CD4-positive, alpha-beta T cell treated with Interferon gamma for 1 hour (primary cell): ENCODE measurements at places on chromosomes 7 and 10.

GRCh38 chr10:86148117-86148516 lies 218.5 kb downstream of the GRID1 start:
- DNase-seq, result no peak

DNA sequence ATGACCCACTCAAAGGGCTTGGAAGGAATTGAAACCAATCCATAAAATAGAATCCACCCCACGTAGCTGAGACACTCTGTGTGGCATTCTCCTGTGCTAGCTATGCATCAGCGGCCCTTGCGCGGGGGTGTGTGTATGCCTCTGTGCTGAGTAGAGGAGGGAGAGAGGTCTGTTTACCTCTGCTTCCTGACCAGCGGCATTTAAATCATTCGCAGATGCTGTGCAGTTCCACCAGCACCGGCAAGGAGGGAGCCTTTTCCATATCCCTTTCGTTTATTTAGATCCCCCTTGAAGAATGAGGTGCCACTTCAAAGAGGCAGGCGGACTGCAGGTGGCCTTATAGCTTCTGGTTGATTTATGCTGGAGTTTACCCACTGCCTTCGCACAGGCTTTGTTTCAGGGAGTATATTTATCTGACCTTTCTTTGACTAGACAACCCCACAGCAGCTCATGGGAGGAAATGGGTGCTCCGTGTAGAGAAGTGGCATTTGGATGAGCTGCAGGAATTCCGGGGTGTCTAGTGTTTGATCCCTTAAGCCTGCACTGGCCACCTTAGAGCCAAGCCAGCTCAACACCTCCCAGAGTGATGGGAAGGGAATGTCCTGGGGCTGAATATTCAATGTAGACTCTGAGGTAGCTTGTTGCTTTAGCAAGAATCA lies 11.4 kb downstream of the C10orf53 start:
- no peak for DNase-seq

DNA sequence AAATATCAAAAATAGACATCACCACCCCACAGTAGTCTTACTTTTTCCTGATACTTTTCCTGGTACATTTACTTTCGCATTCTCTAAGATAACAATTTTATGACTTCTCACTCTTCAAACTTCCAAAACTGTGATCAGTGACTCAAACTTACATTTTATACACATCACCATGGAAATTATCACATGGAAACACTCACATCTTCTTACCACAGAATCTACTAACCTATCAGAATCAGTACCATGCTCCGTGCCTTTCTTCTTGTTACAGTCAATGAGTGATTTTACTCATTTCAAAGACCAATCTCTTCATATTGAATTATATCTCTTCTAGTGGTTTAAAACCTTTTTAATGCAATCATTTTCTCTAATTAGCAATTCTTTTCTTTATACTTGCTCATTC lies 120.3 kb downstream of the PTEN start:
- DNase-seq, result no peak

GRCh38 chr7:73871163-73872011 lies 10.4 kb downstream of the TMEM270 start:
- no peak for DNase-seq

GRCh38 chr7:22823142-22823497 lies 471 bp upstream of the TOMM7 start:
- no peak for DNase-seq

DNA sequence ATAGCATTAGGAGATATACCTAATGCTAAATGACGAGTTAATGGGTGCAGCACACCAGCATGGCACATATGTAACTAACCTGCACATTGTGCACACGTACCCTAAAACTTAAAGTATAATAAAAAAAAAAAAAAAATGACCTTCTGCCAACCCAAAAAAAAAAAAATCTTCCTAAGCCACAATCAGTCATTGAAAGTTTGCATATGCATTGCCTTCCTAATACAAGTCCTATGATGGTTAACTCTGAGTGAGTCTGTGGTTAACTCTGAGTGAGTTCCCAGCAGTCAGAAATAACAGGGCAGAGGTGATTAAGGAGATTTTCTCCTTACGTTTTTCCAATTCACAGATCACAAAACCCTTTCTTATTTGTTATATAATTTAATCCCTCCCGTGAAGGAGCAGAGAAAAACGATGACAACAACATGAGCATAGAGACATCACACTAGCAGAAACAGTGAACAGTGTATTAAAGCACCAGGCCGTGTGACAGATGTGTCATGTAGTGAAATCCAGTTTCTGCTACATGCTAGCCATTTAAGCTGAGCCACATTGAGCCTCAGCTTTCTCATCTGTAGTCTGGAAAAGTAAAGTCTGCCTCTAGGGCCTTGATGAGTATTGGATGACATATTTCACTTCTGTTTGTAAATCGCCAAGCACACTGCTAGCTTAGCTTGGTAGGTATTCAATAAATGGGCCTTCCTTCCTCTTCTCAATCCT lies 7.4 kb upstream of the RNF148 start:
- DNase-seq, result no peak

DNA sequence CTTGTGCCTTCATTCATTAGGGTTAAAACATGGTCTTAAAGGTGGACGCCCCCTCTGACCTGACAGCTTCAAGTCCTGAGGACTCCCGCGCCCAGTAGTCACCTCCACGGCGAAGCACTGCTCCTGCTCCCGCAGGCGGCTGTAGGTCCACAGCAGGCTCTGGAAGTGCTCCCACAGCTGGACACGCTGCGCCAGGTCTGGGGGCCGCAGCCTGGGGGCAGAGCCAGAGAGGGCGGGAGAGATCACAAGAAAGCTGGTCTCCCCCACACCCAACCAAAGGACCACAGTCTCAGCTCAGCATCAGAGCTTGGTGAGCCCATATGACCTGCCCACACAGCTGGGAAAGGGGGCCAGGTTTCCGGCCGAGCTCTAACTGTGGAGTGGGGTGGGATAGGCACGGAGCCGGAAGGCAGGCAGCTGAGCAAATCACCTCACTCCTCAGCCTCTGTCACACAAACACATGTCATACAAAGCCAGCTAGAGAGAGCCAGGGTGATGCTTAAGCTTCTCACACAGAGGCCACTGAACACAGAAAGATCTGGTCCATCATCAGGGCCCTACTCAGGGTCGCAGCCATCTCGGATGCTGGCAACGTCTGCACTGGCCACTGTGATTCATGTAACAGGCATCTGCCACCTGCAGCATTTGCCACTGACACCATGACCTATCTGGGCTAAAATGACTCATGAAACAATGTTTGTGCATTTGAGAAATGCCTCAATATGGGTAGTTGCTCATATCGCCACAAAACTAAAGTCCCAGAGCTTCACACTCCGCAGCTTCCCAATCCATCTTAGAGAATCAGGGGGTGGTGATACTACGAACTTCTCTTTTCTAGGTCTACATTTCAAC lies 12.6 kb downstream of the HPS1 start:
- no peak for DNase-seq

DNA sequence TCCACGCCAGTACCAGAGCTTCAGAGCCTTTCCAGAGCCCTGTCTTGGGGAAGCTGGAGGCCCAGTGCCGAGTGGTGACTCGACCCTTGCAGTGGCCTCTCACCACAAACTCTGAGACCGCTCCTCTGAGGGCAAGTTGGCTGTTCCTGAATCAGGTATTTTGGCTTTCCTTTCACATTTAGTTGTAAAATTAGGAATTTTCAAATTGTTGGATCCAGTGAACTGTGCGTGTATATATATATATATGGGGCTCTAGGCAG lies 128.7 kb upstream of the UNC5B start:
- DNase-seq, result no peak

DNA sequence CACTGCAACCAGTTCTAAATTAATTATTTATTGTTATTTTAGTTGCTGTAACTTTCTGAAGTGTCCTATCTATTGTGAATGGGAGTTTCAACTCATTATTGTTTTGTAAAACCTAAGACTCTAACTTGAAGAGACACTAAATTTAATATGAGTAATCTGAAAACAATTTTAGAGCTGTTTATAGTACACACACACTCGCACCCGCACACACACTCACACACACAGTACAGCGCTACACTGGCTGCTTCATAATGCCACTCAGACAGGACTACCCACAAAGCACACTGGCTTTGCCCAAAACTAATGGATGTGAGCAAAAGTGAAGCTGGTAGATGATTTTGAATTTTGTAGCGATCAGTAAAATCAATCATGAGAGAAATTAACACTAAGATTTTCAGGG lies 238.9 kb upstream of the ETV1 start:
- no peak for DNase-seq

DNA sequence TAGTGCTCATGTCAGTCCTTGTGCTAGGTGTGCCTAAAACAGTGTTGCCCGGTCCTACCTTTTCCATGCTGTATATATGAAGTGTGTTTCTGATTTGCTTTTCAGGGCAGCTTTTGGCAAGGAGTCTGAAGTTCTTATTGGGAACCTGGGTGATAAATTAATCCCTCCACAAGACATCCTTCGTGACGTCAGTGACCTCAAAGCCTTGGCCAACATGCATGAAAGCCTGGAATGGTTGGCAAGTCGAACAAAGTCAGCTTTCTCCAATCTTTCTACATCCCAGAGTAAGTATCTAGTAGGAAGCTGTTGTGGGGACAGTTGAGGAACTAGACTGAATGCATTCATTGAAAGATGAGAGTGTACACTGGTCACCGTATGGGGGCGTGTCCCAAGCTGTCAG lies 189.4 kb upstream of the LRGUK start:
- DNase-seq, result no peak

DNA sequence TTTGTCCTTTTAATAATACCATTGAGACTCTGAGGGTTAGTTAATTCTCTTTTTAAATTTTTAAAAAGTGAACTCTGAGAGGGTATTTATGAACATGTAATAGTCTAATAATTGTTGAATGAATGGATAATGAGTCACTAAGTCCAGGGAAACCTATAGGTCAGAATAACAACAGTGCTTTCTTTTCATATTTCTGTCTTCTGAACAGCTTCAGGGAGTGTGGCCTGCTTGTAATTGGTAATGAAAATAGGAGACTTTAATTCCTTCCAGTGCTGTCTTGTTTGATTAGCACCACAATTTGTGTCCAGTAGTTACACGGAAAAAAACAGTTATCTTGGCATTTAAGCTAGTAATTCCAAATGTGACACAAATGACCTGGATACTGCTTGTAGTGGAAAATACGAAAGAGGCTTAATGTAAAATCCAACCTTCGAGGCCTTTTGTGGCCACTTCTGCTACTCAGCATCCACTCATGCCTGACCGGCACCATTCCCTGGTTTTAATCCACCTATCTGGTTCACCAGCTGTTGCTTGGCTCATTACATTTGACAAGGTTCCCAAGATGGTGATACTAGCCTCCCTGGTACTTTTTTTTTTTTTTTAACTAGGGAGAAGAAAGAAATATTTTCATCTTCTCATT lies 149.3 kb upstream of the IMMP2L start:
- no peak for DNase-seq

GRCh38 chr7:41688012-41688625 lies 14.8 kb downstream of the INHBA start:
- no peak for DNase-seq

- no peak for DNase-seq
These were observed 334.0 kb upstream of the LRRTM3 start for GRCh38 chr10:66591865-66592264.

DNA sequence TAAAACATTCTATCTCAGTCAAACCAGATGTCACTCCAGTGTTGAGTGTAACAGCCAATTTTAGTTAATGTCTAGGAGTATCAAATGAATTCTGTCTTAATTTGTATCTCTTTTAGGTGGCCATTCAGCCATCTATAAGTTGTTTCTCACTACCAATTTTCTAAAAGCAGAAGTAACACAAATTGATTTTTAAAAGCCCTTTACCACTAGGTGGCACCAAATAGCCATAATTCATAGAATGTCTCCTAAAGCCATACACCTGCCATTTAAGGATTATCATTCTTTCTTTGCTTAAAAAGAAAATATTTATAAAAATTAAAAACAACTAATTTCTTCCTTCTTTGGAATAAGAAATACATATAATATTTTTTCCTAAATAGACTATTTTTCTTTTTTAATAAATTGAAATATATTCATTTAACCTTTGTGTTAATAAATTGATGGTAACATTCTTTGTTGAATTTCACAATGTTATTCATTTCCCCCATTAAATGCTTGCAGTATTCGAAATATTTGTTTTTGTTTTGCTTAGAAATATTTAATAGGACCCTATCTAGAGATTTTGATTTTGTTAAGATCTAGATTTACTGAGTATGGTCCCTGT lies 107.8 kb upstream of the PPP1R3A start:
- DNase-seq, result no peak

DNA sequence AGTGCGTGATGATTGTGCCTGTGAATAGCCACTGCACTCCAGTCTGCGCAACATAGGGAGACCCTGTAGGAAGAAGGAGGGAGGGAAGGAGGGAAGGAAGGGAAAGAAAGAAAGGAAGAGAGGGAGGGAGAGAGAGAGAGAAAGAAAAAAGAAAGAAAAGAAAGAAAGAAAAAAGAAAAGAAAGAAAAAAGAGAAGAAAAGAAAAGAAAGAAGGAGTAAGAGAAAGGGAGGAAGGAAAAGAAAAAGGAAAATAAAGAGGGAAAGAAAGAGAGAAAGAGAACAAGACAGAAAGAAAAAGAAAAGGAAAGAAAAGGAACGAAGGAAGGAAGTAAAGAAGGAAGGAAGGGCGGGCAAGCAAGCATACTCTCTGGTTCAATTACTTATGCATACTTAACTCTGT lies 112.9 kb upstream of the ANK3 start:
- DNase-seq, result no peak

GRCh38 chr7:91582799-91583477 lies 297.6 kb downstream of the MTERF1 start:
- no peak for DNase-seq

GRCh38 chr7:154684666-154685563 lies 318.0 kb downstream of the PAXIP1 start:
- DNase-seq, result no peak

DNA sequence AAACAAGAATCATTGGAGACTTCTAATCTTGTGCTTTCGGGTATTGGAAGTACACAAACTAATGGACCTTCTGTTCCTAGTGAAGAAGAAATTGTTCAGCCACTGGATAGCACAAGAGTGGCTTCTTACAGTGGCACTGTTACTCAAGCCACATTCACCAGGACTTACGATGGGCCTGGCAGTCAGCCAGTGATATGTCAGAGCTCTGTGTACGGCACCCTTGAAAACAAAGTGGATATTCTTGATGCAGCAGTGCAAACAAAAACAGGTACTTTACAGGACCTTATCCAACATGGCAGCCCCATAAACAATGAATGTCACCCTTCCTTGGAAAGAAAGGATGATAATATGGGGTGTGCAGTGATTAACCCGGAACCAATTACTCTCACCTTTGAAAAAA lies 61.6 kb downstream of the TASOR2 start:
- no peak for DNase-seq

DNA sequence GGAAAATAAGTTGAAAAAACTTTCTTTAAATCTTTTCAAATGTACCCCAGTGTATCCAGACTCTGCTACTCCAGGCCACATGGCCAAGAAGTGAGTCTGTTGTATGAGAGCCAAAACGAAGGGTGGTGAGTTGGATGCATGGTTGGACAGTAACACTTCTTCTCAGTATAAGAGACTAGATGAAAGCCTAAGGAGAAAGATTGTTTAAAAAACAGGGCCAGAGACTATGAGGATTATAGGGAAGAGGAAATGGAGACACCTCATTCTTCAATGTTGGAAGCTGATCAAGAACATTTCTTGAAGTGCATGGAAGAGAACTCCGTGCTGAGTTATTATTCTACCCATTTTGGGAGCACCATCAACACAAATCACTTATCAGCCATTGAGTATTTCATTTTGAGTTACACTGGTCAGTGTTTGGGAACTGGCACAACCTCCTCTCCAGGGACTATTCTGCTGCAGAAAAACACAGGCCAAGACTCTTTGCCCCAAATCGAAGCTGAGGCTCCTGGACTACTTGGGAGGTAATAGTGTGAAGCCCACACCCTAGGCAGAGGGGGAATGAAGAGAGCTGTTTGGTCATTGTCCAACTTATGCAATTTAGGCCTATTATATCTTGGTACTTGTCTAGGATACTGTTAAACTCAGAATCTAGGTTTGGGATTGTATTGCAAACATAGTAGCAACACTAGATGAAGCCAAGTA lies 123.0 kb upstream of the SEC61G start:
- DNase-seq, result no peak
